ENCODE measurements at places on chromosomes 2 and 18.
A peak's percentile ranks its signal among the peaks of the same experiment; 100 is the strongest.

DNA sequence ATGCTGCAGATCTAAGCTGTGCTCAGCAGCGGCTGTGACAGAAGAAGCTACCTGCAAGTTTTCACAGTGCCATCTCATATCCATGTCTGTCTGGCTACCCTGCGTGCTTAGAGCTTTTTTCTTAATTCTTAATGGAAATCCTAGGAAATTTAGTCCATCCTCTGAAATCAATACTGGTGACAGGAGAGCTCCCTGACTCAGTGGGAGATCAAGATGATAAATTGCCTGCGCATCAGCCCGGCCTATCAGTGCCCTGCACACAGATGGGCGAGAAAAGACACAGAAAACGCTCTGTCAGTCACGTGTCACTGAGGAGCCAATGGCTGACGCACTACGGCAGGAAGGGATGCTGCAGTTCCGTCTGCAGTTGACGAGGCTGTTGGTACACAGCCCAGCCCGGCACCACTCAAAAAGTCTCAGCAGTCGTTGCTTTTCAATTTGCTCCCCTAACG lies 819.6 kb upstream of the FSHR start:
- DNase-seq, result peak; percentile 29

DNA sequence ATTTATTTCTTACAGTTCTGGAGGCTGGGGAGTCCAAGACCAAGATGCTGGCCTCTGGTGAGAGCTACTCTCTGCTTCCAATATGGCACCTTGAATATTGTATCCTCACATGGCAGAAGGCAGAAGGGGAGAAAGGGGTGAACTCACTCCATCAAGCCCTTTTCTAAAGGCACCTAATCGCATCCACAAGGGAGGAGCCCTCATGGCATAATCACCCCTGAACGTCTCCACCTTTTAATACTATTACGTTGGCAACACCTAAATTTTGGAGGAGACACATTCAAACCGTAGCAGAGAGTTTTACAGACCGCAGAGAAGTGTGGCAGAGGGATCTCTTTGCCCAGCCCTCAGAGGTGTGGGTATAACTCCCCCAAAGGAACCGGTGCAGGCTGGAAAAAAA lies 142.6 kb upstream of the BCL2L11 start:
- no peak for DNase-seq

- no peak for DNase-seq
Measured at GRCh38 chr2:219789476-219789875, 162.0 kb downstream of the SLC4A3 start.

GRCh38 chr18:79763407-79763806 lies 34.3 kb upstream of the KCNG2 start:
- DNase-seq, result no peak

DNA sequence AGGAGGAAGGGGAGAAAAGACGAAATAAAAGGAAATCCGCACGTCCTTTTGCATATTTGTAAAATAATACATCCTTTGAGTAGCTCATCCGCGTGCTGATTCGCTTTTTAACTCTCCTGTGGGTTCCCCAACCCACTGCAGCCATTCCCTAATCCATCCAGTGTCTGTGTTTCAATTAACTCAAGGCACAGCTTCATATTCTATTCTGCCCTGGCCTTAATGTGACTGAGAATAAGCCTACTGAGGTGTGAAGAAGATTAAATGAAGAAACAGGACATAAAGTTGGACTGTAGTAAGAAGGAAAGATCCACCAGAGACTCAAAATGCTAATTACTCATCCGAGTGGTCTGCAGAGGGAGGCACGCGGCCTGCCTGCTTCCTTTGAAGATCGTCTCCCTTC lies 161.4 kb upstream of the SH3BP4 start:
- no peak for DNase-seq

GRCh38 chr2:216206821-216207220 lies 97.7 kb downstream of the XRCC5 start:
- DNase-seq, result no peak

GRCh38 chr2:136651456-136652010 lies 113.8 kb upstream of the THSD7B start:
- no peak for DNase-seq

DNA sequence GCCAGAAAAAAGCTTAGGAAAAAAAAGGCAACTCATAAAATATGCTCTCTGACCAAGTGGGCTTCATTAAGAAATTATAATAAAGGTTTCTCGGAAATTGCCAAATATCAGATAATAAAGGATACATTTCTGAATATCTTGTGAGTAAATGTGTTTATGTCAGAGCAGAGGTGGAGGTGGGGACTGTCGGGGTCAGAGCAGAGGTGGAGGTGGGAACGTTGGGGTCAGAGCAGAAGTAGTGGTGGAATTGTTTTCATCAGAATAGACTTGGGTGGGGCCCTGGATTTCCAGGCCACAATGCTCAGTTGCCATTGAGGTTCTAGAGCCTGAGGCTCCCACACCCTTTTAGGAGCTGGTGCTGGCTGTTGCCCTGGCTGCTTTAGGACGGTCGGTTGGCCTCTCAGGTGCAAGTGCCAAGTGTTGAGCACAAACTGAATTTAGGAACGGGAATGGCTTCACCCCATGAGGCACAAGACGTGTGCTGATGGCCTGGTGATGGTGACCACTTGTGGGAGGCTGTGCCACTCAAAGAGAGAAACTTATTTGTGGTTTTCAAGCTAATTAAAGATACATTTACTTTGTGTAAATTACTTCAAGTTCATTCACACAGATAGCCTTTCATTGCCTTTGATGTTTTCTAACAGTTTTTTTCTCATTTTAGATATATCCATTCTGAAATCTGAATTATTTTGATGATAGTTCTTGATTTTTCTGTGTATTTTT lies 131.5 kb downstream of the ATP9B start:
- peak; percentile 7 for DNase-seq

GRCh38 chr18:62877411-62878221 lies 162.3 kb downstream of the PHLPP1 start:
- peak; percentile 53 for DNase-seq

DNA sequence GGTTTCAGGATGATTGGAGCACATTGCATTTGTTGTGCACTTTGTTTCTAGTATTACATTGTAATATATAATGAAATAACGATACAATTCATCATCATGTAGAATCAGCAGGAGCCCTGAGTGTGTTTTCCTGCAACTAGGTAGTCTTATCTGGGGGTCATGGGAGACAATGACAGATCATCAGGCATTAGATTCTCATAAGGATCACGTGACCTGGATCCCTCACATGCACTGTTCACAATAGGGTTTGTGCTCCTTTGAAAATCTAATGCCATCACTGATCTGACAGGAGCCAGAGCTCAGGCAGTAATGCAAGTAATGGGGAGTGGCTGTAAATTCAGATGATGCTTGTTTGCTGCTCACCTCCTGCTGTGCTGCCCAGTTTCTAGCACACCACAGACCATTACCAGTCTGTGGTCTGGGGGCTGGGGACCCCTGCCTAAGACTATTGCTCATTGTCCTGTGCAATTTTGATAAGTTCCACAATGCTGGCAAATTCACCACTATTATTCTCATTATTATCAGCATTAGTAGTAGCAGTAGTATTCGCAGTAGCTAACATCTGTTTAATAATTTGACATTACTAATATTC lies 428.7 kb upstream of the TNP1 start:
- DNase-seq, result no peak

- no peak for DNase-seq
Measured at GRCh38 chr2:8502316-8502715, 179.5 kb upstream of the ID2 start.

- no peak for DNase-seq
Measured at GRCh38 chr18:46247942-46248341, 143.8 kb downstream of the HAUS1 start.

GRCh38 chr2:101830555-101830954 lies 133.0 kb downstream of the MAP4K4 start:
- no peak for DNase-seq

DNA sequence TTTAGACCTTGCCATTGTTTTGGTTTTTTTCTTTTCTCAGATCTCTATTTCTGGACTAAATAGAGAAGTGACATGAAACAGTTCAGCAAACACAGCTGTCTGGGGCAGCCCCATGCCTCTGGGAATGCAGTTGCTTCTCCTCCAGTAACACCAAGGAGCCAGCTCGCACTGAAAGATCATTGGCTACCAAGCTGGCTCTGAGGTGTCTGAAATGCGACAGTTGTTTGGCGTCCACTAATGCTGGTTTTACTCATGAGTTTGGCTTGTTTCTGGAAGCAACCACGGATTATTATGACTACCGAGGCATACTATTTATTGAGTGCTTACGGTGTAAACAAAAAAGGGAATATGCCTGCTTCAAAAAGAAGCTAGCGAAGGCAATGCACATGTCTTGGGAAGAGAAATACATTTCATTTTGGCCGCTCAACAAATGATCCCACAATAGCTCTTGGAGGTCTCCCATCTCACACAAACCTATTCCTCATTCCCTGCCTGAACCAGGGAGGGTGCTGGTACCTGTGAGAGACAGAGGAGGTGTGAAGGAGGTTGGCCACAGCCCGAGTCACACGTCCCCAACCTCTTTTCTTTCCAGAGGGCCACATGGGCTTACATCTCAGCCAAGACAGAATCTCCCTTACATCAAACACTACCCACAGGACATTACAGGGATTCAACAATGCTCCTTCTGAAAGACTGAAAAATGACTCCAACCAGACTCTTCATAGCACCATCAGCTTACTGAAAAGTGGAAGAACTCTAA lies 37.5 kb upstream of the NEB start:
- no peak for DNase-seq

- no peak for DNase-seq
Measured at GRCh38 chr18:7809978-7810377, 242.9 kb downstream of the PTPRM start.

DNA sequence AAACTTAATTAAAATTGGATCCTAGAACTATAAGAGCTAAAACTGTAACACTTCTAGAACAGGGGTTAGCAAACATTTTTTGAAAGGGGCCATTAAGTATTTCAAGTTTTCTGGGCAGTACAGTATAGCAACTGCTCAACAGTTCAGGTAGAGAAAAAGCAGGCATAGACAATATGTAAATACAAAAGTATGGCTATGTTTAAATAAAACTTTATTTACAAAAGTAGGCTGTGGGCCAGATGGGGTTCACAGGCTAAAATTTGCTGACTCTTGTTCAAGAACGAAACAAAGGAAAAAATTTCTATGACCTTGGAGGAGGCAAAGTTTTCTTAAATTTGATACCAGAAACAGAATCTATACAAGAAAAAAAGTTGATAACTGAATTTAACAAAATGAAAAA lies 114.5 kb downstream of the MEMO1 start:
- no peak for DNase-seq
